ENCODE measurements at places on chromosomes 12 and 14. TPM values are rescaled to one million over a fixed set of nuclear protein-coding genes. Genes with fewer than 3 reads are reported as not detected.

Gene B3GNT4
- polyA plus RNA-seq: 0.61 TPM

DNA sequence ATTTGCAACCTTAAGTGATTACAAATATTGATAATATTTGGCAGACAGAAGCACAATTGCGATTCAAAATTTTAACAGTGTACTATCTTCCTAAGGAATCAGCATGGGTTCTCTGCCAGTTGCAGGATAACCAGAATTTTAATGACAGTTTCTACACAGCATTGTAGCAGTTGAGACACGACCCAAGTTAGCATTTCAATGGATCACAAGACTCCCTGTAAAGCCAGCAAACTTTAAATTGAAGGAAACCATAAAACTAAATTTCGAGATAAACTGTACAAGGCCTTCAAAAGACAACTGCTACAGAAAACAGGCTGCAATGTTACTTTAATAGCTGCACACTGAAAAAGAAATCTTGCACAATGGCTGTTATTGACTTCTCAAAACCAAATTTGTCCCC is 154.9 kb downstream of the MED13L start:
- DNase-seq: no peak

- DNase-seq: no peak
Measured at GRCh38 chr14:100033347-100034075, 31.7 kb upstream of the EVL start.

DNA sequence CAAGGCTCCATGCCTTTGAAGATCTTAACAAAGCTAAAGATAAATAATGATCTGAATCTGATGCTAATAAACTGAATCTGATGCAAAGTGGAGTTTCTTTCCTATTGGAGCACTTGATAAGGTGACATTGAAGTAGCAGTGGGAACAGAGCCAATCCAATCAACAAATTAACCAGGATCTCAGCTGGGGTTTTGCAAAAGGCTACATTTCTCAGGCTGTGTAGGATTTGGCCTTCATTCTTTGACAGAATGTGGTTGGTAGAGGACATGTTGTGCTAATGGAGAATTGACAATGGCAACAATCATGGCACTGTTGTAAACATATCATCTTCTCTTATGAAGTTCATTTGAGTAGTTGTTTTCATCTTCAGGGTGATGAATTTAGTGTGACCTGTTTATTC is 164.9 kb downstream of the CCDC91 start:
- DNase-seq: no peak

Gene PTCSC3
- not detected for polyA plus RNA-seq

- DNase-seq: no peak
Measured at GRCh38 chr12:41968599-41968998, 176.1 kb downstream of the GXYLT1 start.

DNA sequence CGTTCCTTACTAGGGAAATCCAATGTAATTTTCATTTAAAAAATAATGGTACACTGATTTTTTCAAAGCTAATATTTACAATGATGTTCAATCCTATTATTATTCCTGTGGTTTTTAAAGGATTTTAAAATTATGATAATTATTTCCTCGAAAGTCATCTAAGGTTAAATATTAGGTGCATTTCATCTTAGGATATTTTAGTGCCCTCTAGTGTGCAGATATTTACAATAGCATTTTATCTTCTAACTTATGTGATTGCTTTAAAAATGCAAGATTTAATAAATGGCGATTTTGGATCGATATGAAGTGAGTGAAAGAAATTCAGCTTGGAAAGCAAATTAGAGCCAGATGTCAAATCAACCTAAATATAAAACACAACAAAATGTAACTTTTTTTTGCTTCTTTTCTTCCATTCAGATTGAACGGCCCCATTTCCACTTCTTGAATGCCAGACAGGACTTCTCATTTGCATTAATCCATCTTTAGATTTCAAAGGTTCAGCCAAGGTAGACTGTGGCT is 293.5 kb downstream of the SLC6A15 start:
- no peak for DNase-seq

DNA sequence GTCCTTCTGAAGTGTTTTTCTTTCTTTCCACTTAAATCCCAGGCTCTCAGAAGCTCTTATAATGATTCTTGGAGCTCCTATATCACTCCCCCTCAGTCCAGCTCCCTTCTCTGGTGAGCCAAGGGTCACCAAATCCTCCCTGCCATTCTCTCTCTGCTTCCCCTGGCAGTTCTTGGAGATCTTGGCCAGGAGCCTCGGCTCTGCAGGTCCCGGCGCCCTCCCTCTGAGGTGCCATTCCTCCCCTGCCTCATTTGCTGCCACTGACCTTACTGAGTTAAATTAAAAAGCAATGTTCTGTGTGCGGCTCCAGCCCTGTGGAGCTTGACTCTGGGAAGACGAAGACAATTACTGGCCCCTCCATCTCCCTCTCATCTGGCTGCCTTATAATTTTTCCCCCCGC is 7.0 kb downstream of the CISTR start:
- DNase-seq: no peak

Data from pancreas (tissue), 10 donors.